ACHN (cell line): ENCODE measurements at places on chromosomes 16 and 17.

DNA sequence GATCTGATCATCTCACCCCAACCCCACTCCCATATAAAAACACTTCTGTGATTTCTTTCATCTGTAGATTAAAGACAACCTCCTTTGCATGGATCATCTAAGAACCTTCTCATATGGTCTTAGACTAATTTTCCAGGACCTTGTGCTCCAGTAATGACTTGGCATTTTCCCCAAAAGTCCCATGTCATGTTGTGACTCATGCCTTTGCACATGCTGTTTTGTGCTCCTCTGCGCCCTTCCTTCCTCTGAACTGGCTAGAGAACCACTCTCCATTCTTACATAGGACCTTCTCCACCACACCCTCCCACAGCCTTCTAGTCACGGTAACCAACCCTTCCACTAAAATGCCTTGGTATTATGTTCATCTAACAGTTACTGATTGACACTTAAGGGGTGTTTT, 99.5 kb upstream of the AXIN2 start:
- no peak for DNase-seq

DNA sequence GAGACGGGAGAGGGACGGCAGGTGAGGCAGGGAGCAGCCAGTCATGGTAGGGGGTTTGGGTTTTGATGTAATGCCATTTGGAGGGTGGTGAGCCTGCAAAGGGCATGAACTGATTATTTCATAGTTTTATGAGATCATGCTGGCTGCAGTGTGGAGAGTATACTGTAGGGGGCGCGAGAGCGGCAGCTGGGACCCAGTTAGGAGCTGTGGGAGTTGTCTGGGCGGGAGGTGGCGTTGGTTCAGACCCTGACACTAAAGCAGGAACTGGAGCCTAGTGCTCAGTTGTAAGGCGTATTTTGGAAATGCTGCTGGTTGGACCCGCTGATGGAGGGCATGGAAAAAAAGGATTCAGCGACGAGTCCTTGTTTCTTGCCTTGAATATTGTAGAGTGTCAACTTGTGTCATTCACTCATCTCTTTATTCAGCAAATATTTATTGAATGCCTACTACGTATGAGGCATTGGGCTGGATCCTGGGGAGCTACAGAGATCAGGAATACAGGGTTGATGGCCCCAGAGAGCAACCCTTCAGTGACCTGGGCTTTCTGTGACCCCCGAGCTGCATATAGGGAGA, 23.7 kb upstream of the KDM8 start:
- peak; percentile 79 for DNase-seq

GRCh38 chr17:64063766-64064224, 43.4 kb upstream of the ICAM2 start:
- DNase-seq = peak; percentile 35

GRCh38 chr16:22937169-22937568, 123.2 kb downstream of the HS3ST2 start:
- DNase-seq = no peak

- peak; percentile 34 for DNase-seq
Measured at GRCh38 chr16:47449788-47450187, 11.1 kb downstream of the ITFG1 start.

- DNase-seq = no peak
Measured at GRCh38 chr16:16017812-16018211, 68.4 kb downstream of the ABCC1 start.

- peak; percentile 19 for DNase-seq
Measured at GRCh38 chr16:85940214-85940613, 41.3 kb downstream of the IRF8 start.

- no peak for DNase-seq
Measured at GRCh38 chr16:57089406-57089805, 3.0 kb upstream of the CPNE2 start.

DNA sequence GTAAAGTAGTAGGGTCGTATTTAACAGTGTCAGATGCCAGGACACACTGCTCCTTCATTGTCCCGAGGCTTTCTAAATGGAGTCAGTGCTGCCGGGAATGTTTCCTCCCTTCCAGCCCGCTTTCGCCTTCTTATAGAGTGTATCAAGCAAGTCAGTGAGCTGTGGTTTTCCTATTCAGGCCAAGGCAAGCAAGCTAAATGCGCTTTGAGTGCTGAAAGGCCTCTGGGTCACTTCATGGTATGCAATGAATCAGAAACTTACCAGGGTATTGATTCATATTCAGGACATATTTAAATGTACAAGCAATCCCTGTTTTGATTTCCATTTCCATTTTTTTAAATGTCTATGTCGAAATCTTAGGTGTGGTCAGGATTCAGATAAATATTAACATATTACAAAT, 327.9 kb upstream of the SOX9 start:
- DNase-seq = no peak

DNA sequence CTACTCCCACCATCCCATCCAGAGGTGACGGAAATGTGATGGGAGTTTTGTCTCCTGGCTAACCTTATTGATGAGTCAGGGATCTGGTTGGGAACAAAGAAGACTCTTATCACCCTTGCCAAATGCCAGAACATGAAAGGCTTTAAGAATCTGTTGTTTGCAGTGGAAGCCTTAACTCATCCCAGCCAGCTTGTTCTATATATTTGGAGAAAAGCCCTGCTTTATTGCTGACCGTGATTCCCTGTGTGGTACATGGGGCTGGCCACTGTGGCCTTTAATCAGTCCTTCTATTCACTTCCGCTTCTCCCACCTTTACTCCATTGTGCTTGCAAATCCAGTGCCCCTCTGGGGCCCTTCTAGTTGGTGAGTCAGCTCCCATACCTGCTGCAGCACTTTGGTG, 156.6 kb downstream of the PHKB start:
- DNase-seq = no peak

GRCh38 chr16:61323456-61323855, 712.8 kb downstream of the CDH8 start:
- no peak for DNase-seq

DNA sequence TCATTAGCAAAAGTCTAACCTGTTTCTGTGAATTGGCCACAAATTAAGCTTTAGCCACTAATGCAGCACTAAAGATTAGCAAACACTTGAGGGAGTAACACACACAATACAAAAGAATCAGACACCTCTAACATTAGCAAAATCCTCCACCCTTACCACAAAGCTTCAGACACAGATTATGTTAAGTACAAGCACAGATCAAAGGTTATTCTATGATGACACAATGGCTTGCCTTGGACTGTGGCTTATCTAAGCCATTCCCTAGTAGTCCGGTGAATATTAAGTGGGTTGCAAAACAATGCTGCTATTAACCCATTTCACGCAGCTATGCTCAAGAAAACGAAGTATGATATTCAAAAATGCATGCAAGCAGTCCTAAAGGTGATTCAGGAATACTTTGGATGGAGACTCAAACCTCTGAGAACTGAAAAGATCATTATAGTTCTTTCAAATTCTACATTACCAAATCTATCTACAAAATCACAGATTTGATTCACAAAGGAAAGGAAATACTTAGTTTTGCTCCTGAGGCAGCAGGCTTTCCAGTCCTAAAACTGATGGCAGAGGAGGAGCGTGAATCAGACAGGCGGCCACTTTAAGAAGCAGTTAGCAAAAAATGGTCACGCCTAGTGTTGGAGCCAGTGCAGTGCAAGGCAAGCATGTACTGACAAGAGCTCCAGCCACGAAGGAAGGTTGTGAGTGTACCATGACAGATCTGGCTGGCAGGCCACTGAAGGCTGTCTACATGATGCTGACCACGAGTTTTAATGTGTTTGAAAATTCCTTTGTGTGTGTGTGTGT, 67.2 kb downstream of the PARN start:
- DNase-seq = no peak

DNA sequence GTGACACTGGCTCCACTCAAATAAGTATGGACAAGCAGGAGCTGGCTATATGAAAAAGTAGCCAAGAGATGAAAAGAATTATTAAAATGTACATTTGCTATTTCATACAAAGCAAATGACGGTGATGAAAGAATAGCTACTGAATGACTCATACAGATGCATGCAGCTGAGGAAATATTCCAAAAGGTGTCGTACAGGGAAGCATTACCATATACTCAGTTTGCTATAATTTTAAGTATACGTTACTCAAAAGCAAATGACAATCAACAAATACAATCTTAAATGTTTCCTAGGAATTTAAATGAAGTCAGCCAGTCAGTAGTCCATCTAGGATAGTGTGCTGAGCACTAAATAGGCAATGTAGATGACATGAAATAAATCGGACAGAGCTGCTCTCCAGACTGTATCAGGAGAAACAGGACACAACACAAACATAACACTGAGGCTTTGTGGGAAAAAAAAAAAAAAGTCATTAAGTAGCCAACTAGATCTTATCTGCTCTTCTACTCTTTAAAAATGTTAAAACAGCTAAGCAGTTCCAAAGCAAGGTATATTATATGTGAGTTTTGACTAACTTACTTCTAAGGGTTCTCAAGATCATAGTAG, 65.0 kb downstream of the NCOR1 start:
- DNase-seq = peak; percentile 8

DNA sequence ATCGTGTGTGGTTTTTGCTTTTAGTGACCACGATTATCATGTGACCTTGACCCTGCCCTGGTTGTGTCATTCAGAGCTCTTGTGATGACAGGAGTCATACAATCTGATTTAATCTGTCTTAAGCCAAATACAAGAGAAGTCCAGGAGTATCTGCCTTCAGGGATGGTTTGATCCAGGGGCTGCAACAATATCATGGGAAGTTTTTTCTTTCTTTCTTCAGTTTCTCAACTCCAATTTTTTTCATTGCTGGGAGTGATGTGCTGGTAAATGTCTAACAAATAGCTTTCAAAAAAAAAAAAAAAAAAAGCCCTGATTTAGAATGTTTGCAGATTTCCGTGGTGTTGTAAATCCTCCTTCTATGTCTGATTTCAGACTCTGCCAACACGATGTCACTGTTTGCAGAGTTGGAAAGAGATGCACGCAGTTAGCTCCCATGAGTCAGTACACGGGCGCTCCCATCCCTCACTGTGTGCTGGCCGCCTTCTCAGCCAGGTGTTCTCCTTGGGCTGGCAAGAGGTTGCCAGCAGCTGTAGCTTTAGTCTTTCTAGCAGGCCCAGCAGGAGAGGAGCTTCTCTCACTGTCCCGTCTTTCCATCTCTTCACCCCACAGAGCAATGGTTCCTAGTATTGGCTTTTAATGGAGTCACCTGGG, 229.7 kb downstream of the SNX29 start:
- DNase-seq = no peak

DNA sequence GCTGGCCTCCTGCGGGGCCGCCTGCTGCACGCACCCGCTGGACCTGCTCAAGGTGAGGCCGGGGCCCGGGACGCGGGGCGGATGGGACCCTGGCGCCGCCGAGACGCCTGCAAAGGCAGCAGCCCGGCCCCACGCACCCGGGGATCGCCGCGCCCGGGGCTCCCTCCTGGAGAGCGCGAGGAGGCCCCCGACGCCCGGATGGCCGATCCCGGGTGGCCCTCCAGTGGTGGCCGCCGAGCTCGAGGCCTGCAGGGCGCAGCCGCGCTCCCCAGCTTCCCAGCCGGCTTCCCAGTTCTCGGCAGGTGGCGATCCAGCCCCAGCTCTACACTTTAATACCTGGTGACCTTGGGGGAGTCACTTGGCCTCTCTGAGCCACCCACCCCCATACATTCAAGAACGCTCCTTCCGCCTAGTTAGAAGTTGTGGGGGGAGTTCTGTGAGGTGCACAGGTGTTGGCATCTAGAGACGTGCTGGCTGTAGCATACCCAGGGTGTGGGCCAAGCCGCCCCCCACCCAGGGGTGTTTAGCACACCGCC, 452 bp downstream of the SLC25A10 start:
- DNase-seq = peak; percentile 53

- DNase-seq = no peak
Measured at GRCh38 chr16:66953462-66954096, 7.5 kb upstream of the CES3 start.

- peak; percentile 47 for DNase-seq
Measured at GRCh38 chr17:63497708-63498483, 21.0 kb downstream of the ACE start.

DNA sequence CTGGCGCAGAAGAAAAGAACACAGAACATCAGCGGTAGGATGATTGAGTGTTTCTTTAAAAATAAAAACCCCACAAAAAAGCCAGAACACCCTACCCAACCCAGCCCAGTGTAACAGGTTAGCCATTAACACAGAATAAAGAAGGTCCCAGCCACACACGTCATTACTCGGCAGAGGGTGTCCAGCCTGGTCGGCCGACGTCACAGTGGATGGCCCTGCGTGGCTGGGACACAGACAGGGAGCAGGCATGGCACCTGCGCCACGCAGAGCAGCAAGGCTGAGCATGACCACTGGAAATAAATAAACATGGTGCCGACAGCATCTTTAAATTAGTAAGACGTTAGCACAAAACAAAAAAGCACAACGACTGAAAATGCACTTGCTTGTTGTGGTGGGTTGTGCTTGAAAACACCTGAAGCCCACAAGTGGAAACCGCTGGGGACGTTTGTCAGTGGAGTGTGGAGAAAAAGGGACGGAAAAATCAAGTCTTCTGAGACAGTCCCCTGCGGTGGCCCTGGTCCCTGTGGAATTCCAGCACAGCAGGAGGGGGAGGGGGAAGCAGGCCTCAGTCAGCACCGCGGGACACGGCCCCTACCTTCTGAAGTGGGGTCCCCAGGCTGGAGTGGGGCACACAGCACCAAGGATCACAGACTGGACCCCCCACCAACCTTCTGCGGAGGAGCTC, 39.2 kb downstream of the SLC7A5 start:
- DNase-seq = no peak

DNA sequence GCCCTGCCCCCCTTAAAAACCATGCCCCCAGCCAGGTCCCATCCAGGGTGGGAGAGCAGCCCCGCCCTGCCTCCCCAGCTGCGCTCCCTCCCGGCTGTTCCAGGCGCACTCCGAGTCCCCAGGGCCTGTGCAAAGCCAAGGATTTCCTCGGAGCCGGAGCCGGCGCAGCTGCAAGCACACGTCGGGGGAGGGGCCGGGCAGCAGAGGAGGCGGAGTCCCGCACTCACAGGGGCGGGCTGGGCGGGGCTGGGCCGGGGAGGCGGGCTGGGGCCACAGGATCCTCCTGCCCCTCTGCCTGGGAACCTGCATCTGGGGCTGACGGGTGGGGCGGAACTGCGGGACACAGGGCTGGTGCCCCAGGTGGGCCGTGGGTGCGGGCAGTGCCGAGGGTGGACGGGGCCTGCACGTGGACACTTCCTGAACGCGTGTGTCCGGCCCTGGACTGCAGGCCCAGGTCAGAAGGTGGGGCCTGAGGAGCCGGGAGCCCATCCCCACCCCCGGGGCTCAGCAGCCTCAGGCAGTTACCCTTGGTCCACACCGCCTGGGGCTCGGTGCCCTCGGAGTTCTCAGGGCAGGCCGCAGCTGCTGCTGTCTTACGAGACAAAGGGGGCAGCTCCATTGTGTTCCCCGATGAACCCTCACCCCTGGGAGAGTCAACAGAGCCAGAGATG, 24.0 kb upstream of the SSTR5 start:
- DNase-seq = no peak

DNA sequence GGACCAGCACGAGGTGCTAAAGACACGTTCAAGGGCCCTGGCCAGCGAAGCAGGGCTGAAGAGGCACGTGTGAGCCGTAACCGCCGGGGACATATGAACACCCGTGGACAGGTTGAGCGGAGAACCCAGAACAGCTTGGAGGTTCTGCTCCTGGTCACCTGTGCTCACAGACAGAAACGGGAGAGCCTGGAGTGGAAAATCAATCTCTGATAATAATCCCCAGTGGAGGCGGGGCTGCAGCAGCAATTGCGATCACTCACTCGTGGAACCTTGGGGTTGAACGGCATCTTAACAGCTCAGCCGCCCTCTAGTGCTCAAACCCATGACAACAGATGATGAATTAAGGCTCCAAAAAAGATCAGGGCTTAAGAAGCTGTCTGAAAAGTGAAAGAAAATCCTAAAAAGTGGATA, 25.6 kb downstream of the WIPI1 start:
- DNase-seq = peak; percentile 29

- DNase-seq = no peak
Measured at GRCh38 chr16:87259431-87259830, 57.8 kb downstream of the C16orf95 start.
